ENCODE measurements at places on chromosomes 6 and 20.
A peak's percentile ranks its signal among the peaks of the same experiment; 100 is the strongest.

DNA sequence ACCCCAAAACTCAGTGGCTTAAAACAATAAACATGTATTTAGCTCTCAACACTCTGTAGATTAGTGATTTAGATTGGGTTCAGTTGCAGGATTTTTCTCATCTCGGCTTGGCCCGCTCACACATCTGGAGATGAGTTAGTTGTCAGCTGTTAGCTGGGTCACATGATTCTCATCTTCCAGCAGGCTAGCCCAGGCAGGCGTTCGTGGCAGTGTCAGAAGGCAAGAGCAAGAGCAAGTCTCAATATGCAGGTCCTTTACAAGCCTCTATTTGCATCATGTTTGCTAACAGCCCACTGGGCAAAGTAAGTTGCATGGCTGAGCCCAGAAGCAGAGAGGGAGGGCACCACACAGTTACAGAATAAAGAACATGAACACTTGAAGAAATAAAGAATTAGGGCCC, 83.6 kb upstream of the MYLIP start:
- no peak for DNase-seq

DNA sequence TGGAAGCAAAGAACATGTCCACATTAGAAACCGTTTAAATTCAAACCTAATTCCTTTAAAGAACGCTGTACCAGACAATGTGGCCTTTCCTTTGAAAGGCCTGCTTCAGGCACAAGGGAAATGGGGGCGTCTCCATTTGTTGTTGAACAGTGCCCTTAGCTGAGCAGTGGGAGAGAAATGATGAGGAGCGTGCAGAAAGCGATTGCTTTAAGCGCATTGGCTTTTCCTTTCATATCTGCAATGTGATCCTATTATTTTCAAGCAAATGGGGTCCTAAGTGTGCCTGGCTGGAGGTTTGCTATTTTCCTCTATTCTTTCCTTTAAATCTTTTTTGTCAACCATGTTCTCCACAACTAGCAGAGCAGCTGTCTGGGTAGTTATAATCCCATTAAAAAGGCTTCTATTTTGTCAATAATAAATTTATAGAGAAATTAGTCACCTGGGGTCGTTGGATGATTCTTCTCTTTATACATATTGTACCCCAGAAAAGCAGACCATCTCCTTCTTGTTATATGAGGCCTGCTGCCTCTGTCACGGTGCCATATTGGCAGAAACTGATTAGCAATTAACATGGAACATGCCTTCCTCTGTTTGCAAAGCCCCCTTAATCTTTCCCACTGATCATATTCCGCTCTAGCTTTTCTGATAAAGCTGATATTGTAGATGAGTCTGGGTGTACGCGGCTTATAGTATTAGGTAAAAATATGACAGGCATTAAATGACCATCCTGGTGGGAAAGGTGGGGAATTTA, 151.1 kb upstream of the JAG1 start:
- no peak for DNase-seq

- DNase-seq = no peak
Observed at GRCh38 chr6:71222671-71223070, 65.9 kb upstream of the OGFRL1 start.

DNA sequence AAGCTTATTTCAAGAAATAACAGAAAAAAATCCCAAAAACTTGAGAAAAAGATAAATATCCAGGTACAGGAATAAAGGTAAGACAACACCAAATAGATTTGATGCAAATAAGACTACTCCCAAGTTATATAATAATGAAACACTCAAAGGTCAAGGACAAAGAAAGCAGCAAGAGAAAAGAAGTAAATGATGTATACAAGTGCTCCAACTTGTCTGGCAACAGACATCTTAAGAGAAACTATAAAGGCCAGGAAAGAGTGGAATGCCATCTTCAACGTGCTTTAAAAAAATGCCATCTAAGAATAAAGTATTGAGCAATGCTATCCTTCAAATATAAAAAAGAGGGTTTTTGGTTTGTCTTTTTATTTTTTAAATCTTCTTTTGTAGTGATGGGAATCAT, 54.2 kb downstream of the REV3L start:
- DNase-seq = no peak

GRCh38 chr6:33154349-33154748, 37.9 kb downstream of the COL11A2 start:
- DNase-seq = no peak

DNA sequence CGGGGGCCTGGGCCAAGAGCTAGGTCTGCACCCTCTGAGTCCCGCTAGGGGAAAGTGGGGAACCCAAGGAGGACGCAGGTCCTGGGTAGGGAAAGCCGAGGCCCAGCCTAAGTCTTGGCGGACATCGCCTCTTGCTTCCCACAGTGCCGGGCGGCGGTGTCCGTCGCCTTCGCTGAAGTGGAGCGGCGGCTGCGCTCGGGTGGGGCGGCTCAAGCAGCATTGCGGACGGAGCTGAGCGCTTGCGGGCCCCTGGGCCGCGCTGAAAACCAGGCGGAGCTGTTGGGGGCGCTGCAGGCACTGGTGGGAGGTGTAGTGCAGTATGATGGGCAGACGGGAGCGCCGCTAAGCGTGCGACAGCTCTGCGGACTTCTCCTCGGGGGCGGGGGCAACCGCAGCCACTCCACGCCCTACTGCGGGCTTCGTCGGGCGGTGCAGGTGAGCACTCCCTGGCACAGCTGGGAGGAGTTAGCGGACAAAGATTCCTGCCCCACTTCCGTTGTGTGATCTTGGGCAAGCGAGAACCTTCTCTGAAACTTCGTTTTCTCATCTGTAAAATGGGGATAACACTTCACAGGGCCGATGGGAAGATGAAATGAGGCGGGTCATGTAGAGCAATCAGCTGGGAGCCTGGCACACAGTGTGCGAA, 4.2 kb downstream of the PRSS16 start:
- peak; percentile 72 for DNase-seq

DNA sequence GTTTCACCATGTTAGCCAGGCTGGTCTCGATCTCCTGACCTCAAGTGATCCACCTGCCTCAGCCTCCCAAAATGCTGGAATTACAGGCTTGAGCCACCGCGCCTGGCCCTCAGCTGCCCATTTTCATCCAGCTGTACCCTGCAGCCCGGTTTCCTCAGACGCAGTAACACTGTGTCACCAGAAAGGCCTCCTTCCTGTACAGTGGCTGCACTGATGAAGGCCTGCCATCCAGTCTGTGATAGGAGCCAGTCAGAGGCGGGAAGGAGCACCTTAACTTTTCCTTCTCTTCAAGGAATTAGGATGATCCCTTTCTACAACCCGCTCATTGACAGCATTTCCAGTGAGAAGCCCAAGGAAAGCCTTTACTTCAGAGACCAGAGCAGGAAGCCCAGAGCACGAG, 75.9 kb downstream of the GFOD1 start:
- no peak for DNase-seq

DNA sequence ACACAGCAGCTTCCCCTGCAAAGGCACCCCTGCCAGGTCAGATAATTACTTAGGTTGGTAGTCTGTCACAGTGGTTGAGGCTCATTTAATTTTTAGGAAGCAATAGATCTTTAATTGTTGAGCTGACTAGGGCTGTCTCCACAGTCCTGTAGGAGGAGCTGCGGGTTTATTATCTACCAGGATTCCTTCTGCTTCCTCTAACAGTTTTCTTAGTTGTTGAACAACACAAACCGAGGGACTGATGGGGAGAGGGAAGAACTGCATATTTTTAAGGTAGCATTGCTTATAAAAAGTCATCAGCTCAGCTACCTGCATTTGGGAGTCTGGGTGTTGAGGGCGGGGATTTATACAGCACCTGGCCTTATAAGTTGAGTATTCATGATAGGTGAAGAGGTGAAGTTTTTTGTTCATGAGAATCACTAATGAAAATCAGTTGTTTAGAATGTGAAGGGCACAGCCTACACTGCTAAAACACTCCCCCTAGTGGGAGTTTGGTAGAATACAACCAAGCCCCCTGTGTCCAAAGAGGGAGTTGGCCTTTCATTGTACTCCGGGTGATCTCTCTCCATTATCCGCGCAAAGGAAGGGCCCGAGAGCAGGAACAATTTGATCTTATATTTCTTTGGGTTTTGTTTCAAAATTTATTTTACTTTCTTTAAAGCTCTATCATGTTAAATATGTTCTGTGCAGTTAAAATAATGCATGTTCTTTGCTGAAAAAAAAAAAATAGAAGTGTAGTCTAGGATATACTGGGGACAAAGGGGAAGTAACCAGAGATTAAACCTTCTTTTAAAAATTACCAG, 69.6 kb downstream of the SSR1 start:
- peak; percentile 17 for DNase-seq

DNA sequence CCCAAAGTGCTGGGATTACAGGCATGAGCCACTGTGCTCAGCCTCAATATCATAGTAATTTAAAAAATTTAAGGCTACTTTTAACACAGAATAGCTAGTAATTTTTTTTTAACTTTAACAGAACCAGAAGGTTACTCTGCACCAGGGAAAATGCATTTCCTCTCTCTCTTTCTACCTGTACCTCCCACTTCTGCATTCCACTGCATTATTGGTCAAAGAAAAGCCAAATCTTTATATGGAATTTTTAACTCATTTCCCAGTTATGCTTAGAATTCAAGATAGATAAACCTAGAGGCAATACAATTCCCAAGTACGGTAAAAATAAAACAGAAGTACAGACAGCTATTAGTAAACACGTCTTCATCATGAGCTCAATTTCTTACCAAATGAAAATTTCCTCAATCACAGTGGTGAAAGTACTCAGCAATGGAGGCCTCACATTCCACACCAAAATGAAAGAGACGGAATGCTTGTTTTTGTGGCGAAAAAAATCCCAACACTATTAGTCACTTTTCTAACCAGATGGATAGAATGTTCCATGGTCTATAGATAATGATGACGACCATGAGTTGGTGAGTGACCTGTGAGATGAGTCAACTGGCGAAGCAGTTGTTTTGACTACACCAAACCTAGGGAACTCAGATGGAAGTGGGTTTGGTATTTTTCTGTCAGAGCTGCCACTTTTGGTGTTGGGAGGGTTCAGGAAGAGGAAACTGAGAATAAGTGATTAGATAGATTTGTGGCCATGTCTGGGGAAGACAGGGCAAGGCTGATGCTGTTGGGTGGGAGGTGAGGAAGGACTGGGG, 104.7 kb upstream of the SGK1 start:
- DNase-seq = no peak

GRCh38 chr20:49052334-49052733, 6.2 kb downstream of the CSE1L start:
- DNase-seq = no peak

GRCh38 chr6:156164701-156165452, 612.3 kb upstream of the ARID1B start:
- no peak for DNase-seq

GRCh38 chr6:150654608-150655007, 54.9 kb downstream of the PLEKHG1 start:
- DNase-seq = no peak

GRCh38 chr6:162960679-162961457, 233.1 kb downstream of the PACRG start:
- no peak for DNase-seq

DNA sequence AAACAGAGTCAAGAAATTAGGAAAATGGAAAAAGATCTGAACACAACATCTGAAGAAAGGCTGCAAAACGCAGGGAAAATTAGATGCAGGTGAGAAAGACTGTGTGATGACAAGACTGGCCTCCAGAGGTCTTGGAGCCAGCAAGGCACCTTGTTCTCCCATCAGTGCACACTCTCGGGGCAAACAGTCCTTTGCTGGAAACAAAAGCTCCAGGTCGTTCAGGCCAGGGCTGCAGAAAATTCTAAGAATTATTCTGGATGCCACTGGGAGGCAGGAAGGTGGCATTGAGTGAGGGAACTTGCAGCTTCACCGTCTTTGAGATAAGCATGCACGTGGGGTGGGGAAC, 219.9 kb upstream of the SSTR4 start:
- no peak for DNase-seq

DNA sequence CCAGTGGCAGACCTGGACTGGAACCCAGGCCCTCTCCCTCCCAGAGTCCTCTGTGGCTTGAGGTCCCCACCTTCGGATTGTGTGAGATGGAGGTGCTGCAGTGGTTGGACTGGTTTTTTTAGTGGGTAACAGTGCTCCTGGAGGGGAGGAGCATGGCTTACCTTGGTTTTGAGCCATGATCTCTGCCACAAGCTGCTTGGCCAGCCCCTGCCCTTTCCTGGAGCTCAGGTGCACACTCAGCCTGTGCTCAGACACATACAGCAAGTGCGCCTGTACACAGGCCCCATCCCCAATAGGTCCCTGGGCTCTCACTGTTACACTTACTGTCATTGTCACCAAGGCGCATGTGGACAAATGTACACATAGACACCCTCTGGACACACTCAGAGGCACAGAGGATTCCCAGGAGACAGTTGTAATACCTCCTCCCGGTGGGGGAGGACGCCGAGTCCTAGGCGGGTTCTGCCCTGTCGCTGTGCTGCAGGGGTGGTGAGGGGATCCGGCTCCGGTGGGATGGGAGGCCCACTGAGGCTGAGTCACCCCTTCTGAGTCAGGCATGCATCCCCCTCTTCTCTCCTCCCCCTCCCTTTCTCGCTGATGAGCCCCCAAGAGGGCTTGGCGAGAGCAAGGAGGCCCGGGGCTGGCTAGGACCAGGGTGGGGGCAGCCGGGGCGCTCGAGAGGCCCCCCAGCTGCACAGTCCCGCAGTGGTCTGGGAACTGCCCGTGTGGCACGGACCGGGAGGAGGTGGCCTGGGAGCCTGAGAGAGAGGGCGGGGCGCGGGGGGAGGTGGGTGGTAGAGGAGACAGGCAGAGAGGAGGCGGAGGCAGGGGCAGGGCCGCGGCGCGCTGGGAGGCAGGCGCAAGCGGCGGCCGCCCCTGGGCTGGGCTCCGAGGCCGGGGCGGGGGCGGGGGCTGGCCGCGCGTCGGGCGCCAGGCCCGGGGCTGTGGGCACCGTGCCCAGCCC, 522 bp upstream of the EPB41L1 start:
- peak; percentile 19 for DNase-seq

DNA sequence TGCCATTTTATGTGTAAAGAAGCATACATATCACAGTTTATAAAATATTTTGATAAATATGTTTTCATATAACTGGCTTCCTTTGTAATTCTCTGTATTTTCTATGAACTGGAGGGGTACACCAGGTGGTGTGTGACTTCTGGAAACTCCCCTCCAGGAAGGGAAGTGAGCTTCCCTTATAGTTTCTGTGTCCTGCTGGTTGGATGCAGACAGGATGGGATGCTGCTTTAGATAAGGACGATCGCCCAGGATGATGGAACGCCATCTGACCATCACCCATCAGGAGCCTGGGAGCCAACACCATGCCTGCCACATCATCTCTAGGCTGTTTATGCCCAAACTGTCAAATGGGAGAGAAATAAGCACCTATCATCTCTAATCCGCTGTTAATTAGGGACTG, 66.1 kb downstream of the SULF2 start:
- DNase-seq = no peak

DNA sequence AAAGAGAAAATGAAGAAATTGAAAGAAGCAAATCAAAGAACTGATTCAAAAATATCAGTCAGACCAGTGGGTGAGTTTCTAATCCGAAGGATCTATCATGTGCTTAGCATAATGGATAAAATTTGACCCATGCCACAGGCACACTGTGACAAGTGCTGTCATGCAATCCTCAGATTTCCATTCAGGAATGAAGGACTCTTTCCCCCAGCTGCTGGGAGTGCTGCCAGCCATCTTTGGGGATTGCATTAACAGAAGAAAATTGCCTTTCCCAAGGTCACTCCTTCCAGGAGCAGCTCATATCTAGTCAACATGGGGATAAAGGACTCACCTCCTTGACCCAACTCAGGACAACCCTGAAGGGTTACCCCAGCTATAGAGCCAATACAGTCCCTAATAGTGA, 316.7 kb upstream of the TBX18 start:
- DNase-seq = no peak

Measured in activated T-cell treated with anti-CD3 and anti-CD28 coated beads for 48 hours (primary cell).